Large intestine (tissue), 12 donors: ENCODE measurements at places on chromosomes 5 and 9. TPM values are rescaled to one million over a fixed set of nuclear protein-coding genes. Genes with fewer than 3 reads are reported as not detected.

DNA sequence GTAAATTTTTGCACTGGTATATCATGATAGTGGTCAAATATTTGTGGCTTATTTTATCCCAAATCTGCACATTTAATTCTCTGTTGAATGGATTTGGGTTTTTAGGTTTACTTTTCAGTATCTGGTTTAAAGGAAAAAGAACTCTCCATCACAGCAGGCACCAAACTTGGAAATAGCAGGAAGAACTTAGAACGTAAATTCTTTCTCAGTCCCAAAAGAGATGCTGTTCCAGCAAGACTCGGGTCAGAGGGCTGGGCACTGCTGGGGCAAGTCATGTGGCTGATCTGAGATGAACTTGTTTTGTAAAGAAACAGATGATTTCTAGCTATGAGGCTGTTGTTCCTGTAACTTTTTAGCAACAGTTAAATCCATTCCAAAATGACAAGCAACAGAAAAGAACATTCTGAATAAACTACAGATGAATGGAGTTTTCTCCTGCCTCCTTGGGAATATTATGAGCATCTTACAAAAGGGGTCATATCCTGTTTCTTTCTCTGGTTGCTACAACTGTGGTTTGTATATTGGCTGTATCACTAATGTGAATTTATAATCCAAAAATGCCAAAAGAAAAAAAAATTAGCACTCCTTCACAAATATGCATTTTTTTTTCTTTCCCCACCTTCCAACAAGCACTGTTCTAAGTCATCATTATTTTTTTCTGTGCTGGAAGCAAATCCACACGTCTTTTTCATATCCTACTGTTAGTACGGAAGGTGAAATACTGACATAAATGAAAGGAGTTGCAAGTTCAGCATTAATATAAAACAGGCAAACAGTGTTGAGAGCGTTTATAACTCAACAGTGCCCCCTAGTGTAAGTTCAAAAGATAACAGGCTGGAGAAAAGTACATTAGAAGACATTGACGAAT, 31.1 kb downstream of the OR2K2 start:
- peak; percentile 28 for DNase-seq

GRCh38 chr5:173538654-173539053, 77.8 kb downstream of the BOD1 start:
- DNase-seq, result no peak

The CDC25C gene
- 4.5 TPM for polyA plus RNA-seq

- DNase-seq, result no peak
Observed at GRCh38 chr9:36922548-36922947, 111.5 kb downstream of the PAX5 start.

GRCh38 chr5:532521-533242, 8.4 kb upstream of the SLC9A3 start:
- no peak for DNase-seq

DNA sequence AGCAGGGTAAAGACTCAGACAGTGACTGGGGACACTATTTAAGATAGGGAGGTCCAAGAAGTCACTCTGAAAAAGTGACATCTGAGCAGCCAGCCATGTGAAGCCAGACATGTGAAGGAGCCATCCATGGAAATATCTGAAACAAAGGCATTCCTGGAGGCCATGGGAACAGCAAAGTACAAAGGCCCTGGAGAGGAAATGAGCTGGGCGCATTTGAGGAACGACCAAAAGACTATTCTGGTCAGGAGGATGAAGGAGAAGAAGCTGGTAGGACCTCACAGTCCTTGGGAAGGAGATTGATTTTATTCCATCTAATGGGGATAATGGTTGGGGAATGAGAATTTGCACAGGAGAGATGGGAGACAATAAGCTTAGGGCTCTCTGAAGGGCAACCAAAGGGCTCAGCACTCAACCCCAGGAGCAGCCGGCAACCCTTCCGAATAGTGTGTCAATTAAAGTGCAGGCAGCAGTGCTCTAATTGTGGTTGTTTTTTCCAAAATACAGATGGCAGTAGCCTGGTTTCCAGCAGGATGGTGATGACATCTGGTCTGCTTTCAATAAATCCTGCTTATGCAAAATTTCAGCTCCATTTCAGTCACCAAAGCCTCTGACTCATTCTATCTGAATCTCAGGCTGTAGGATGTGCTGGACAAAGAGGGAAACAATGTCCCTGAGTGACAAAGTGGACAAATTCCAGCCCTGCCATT, 26.7 kb downstream of the FOXI1 start:
- no peak for DNase-seq

GRCh38 chr9:86626802-86627201, 272.6 kb upstream of the TUT7 start:
- no peak for DNase-seq

DNA sequence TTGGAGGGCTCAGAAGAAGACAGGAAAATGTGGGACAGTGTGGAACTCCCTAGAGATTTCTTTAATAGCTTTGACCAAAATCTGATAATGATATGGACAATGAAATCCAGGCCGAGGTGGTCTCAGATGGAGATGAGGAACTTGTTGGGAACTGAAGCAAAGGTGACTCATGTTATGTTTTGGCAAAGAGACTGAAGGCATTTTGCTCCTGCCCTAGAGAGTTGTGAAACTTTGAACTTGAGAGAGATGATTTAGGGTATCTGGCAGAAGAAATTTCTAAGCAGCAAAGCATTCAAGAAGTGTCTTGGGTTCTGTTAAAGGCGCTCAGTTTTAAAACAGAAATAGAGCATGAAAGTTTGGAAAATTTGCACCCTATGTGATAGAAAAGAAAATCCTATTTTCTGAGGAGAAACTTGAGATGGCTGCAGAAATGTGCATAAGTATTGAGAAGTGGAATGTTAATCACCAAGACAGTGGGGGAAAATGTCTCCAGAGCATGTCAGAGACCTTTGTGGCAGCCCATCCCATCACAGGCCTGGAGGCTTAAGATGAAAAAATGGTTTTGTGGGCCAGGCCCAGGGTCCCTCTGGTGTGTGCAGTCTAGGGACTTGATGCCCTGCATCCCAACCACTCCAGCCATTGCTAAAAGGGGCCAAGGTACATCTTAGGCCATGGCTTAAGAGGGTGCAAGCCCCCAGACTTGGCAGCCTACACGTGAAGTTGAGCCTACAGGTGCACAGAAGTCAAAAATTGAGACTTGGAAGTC, 463.7 kb upstream of the TLE4 start:
- DNase-seq, result no peak

The GHR gene
- polyA plus RNA-seq, result 10.5 TPM

The CD274 gene
- polyA plus RNA-seq, result 1.6 TPM

The TXNDC8 gene
- polyA plus RNA-seq, result not detected

DNA sequence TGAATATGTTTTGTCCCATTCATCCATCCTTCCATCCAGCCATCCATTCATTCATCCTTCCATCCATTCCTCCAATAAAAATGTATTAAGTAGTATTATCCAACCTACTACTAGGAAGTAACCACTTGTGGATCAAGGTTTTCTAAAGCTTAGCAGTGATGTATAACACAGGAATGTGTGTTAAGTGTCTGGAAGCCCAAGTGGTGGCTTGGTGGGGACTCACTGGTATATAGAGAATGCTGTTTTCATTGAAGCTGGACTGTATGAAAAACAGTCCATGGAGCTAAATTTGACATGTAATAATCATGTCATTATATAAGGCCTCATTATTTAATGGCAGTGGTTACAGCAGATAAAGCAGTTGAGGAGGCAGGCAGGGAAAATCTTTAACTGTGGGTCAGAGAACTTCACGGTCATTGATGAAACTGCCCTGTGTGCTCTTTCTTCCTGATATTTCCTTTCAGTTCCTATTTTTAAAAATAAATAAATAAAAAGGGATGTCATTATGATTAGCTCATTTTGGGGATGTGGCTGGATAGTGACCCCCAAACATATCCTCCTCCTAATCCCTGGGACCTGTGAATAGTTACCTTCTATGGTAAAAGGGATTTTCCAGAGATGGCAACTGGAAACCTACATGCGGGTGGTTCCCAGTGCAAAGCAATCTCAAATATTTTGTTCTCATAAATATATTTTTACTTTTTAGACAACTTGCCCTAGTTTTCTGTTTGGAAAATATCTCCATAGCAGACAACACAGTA, 82.3 kb downstream of the DAPK1 start:
- no peak for DNase-seq

DNA sequence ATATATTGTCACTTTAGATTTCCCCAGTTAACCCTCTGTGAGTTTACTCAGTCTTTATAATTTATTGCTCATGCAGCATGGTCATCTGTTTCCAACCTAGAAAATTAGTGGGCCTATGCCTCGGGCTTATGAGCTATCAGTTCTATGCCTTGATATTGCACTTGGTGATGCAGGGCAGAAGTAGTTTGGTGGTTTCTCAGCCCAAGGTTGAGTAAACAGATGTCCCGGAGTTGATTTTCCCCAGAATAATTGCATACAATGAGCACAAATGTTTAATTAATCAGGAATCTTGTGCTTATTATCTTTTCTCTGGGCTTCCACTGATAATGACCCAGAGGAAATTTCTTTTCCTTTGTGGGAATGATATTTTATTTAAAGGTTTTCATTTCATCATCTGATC, 474.0 kb downstream of the CCDC171 start:
- no peak for DNase-seq

- no peak for DNase-seq
Observed at GRCh38 chr5:89187268-89187667, 304.3 kb upstream of the MEF2C start.

DNA sequence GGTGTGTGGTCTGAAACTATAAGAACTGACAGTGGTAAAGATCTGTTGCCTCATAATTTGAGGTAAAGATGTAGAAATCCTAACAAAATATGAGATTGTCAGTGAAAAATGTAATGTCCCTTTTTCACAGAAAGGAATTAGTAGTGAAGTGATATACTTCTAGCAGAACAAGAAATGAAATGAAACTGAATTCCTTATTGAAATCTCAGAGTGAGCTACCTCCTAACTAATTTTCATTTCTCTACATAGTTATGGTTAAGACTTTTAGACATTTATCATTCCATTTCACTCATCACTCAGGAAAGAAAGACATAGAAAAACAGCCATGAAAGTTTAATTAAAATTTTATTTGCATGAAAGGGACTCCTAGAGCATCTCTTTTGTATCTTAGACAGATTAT, 48.7 kb downstream of the TMEM174 start:
- DNase-seq, result no peak

DNA sequence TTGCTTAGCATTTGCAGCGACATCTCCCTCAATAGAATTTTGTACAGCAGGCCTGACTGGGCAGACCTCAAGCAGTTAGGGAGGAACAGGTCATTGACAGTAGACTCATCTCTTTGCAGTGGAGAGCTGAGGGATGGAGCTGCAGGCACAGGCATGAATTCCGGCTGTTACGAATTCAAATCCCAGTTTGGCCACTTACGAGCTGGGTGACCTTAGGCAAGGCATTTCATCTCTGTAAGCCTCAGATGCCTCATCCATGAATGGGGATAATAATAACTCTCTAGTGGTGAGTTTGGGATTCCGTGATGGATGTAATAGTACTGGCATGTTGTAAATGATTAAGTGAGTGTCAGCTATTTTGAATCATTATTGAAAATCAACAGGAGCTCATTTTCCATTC, 195.3 kb downstream of the SEMA6A start:
- DNase-seq, result no peak

The PDLIM7 gene
- 118 TPM for polyA plus RNA-seq

- no peak for DNase-seq
Observed at GRCh38 chr5:131321066-131321465, 57.2 kb downstream of the CDC42SE2 start.

- no peak for DNase-seq
Observed at GRCh38 chr5:88820581-88820980, 62.4 kb downstream of the MEF2C start.

The ZNF300 gene
- polyA plus RNA-seq, result 13.7 TPM

DNA sequence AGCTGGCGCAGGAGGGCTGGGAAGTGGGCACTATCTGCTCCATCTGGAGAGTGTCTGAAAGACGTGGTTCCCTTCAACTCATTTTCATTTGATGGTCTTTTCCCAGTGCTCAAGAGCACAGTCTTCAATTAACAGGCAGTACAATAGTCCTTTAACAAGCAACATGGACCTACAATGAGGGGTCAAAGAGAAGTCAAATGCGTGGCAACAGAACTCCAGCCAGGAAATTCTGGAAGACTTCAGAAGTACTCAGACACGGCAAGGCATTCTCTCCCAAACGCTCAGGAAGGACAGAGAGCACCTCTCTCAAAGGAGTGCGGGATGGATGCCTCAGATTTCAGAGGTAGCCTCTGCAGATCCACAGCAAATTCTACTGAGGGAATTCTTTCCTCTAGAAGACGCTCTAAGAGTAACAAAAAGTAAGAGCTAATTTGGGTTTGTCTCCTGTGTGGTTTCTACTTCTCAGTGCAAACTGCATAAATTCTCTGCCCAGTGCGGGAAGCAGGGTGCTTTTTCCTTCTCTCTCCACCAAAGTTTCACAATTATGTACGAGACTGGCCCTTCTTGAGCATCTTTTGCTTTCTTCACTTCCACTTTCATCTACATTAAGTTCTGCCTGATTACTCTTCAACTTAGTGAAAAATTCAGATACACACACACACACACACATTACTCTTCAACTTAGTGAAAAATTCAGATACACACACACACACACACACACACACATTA, 56.4 kb downstream of the LHFPL2 start:
- DNase-seq, result no peak

The GPBP1 gene
- polyA plus RNA-seq, result 92.1 TPM
